Muscle of leg (tissue), 16 donors: ENCODE measurements at places on chromosomes 5 and 9.
A peak's percentile ranks its signal among the peaks of the same experiment; 100 is the strongest.

DNA sequence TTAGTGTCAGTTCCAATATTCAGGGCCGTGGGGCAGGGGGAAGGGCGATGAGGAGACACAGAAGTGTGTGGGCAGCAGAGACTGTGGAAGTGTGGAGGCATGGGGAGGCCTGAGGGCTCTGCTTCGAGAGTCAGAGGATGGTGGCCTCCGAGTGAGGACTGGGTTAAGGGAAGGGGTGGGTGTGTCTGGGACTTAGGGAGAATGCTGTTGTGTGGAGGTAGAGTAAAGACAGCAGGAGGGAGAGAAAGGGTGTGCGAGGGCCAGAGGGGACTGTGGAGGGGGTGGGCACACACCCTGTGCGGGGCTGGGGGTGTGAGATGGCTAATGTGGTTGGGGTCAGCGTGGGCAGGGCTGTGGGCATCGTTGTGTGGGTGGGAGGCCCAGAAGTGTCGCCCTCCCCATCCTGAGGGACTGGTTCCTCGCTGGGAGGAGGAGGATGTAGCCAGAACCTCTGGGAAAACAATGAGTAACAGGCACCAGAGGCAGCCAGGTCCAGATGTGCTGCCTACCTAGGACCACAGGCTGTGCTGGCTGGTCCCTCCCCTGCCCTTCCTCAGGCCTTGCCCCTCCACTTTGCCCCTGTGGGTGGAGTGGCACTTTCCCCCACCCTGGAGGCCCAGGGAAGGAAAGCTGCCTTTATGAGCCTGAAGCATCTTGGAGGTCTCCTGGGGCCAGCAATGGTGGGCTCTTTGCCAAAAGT, 4.2 kb downstream of the USP20 start:
- no peaks in the 10 kb centered on the region for H3K27me3 ChIP-seq
- H3K27ac ChIP-seq = no peak overlapping the region
- DNase-seq = no peak
- H3K36me3 ChIP-seq = peaks cover 9% of the 10 kb centered on the region
- peaks cover 9% of the 10 kb centered on the region for H3K4me1 ChIP-seq
- no peak overlapping the region for H3K4me3 ChIP-seq

- no peak for DNase-seq
- H3K4me1 ChIP-seq = peaks cover 9% of the 10 kb centered on the region
- H3K27ac ChIP-seq = no peak overlapping the region
- H3K4me3 ChIP-seq = no peak overlapping the region
- no peaks in the 10 kb centered on the region for H3K27me3 ChIP-seq
Observed at GRCh38 chr5:157371655-157372471, 88.2 kb upstream of the NIPAL4 start.

DNA sequence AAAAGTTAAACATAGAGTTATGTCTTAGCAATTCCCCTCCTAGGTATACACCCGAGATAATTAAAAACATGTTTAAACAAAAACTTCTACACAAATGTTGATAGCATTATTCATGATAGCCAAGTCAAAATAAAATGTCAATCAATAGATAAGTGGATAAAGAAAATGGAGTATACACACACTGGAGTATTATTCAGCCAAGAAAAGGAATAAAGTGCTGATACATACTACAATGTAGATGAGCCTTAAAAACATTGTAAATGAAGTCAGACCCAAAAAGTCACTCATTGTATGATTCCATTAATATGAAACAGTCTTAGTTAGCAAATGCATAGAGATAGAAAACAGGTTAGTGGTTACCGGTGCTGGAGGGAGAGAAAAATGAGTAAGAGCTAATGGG, 34.3 kb upstream of the SHB start:
- no peak for DNase-seq
- no peak overlapping the region for H3K27ac ChIP-seq
- no peaks in the 10 kb centered on the region for H3K4me1 ChIP-seq
- no peaks in the 10 kb centered on the region for H3K27me3 ChIP-seq
- no peaks in the 10 kb centered on the region for H3K36me3 ChIP-seq

- DNase-seq = peak; percentile 49
- no peak overlapping the region for H3K4me3 ChIP-seq
- no peak overlapping the region for H3K27ac ChIP-seq
- no peaks in the 10 kb centered on the region for H3K36me3 ChIP-seq
Observed at GRCh38 chr5:55694152-55694830, 17.8 kb downstream of the SLC38A9 start.

DNA sequence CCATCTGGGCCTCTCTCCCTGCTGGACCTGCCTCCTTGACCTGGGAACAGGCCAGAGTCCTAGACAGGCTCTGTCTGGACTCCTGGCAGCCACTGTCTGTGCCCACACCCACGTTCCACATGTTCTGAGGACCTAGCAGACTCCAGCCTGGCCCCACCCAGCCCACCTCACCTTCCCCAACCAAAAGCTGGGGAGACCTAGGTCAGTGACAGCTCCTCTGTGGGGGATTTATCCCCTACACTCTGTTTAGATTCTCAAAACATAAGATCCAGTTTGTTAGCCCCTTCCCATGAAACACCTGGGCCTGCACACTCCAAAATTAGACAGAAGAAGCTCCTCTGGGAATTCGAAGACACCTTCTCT, 59.8 kb upstream of the ADAMTS2 start:
- no peaks in the 10 kb centered on the region for H3K36me3 ChIP-seq
- H3K4me1 ChIP-seq = peaks cover 20% of the 10 kb centered on the region
- H3K27ac ChIP-seq = no peak overlapping the region
- DNase-seq = no peak
- no peaks in the 10 kb centered on the region for H3K27me3 ChIP-seq
- H3K4me3 ChIP-seq = no peak overlapping the region

GRCh38 chr5:123448743-123449142, 25.5 kb upstream of the CEP120 start:
- no peak for DNase-seq
- no peak overlapping the region for H3K27ac ChIP-seq
- no peaks in the 10 kb centered on the region for H3K4me1 ChIP-seq

DNA sequence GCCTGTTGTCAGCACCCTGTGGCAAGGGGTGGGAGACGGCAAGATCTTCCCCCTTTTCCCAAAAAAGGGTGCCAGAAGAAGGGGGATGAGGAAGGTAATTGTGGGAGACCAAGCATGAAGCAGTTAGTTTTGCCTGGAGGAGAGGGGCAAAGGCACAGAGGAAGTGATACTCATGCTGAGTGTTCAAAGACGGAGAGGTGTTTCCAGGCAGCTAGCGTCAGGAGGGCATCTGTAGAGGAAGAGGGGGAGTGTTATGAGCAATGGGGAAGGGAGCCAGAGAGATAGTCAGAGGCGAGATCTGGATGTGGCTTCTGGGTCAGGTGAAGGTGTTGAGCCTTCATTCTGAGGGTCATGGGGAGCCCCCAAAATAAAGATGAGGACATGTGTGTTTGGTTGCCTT, 26.9 kb upstream of the ADAM19 start:
- DNase-seq = no peak
- H3K27ac ChIP-seq = no peak overlapping the region
- H3K4me1 ChIP-seq = no peaks in the 10 kb centered on the region
- H3K4me3 ChIP-seq = no peak overlapping the region
- H3K36me3 ChIP-seq = no peaks in the 10 kb centered on the region

- H3K27ac ChIP-seq = no peak overlapping the region
- H3K27me3 ChIP-seq = no peaks in the 10 kb centered on the region
- no peaks in the 10 kb centered on the region for H3K4me1 ChIP-seq
- H3K4me3 ChIP-seq = no peak overlapping the region
- H3K36me3 ChIP-seq = no peaks in the 10 kb centered on the region
Observed at GRCh38 chr5:80915716-80916115, 44.4 kb upstream of the RASGRF2 start.

DNA sequence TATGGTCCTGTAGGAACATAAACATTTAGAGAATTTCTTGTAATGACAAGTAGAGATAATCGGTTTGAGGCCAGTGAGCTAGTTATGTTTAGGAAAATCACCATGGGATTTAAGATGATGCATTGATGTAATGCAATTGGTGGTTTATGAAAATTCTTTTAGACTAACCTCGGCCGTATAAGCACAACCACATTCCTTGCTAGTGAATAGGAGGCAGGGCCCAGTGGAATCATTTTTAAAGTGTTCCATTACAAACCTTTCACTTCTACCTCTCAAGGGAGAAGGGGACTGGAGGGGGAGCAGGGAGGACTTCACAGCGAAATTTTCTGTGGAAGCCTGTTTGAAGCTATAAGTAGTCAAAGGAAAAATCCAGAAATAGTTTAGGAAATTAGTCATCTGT, 71.8 kb upstream of the NFIL3 start:
- H3K36me3 ChIP-seq = no peaks in the 10 kb centered on the region
- H3K27ac ChIP-seq = no peak overlapping the region
- peak; percentile 56 for DNase-seq
- H3K27me3 ChIP-seq = no peaks in the 10 kb centered on the region
- H3K4me1 ChIP-seq = peaks cover 4% of the 10 kb centered on the region

GRCh38 chr9:93668261-93668871, 92.0 kb downstream of the PHF2 start:
- no peak overlapping the region for H3K27ac ChIP-seq
- peaks cover 47% of the 10 kb centered on the region for H3K36me3 ChIP-seq
- no peak for DNase-seq
- no peaks in the 10 kb centered on the region for H3K27me3 ChIP-seq

GRCh38 chr5:133967698-133968203, 674 bp downstream of the C5orf15 start:
- peak overlapping the region; percentile 93 for H3K4me3 ChIP-seq
- peaks cover 11% of the 10 kb centered on the region for H3K4me1 ChIP-seq
- H3K27ac ChIP-seq = peak overlapping the region; percentile 96
- no peaks in the 10 kb centered on the region for H3K27me3 ChIP-seq
- H3K36me3 ChIP-seq = peaks cover 7% of the 10 kb centered on the region

DNA sequence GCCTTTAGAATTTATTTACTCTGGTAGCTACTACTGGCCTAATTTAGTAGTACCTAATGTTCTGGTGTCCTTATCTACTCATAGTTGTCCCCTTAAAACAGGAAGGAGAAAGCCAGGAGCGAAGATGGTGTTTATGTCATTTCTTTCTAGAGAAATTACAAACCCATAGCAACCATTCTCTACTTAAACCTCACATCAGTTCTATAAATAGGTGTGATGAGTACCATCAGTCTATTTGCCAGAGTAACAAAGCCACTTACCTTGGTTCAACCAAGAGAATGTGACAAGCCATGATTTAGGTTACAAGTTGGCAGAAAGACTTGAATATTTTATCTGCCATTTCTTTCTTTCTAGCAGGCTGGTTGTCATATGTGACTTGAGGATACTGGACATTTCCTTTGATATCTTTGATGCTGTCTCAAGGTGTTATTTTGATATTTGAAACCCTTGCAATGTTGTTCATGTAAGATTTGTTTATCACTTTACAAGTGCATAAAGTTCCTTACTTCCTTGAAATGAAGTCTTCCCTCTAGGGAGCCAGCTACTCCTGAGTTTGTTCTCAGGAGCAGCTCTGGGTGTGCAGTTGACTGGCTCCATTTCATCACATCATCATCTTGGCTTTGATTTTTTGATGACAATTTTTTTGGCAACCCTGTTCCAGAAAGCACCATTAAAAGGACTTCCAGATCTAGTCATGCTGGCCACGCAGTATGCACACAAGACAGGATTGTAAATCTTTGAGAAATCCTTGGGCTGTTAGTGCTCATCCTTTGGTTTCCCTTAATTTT, 286.8 kb downstream of the ARHGAP26 start:
- peak overlapping the region; percentile 4 for H3K27ac ChIP-seq
- H3K4me1 ChIP-seq = peaks cover 15% of the 10 kb centered on the region
- H3K36me3 ChIP-seq = peaks cover 8% of the 10 kb centered on the region
- H3K27me3 ChIP-seq = no peaks in the 10 kb centered on the region
- no peak overlapping the region for H3K4me3 ChIP-seq

- peaks cover 29% of the 10 kb centered on the region for H3K4me1 ChIP-seq
- no peak overlapping the region for H3K4me3 ChIP-seq
- peaks cover 10% of the 10 kb centered on the region for H3K36me3 ChIP-seq
- H3K27ac ChIP-seq = no peak overlapping the region
- peaks cover 4% of the 10 kb centered on the region for H3K27me3 ChIP-seq
- no peak for DNase-seq
Observed at GRCh38 chr5:177353093-177353492, 1.6 kb upstream of the LMAN2 start.

GRCh38 chr9:131651160-131651559, 88.7 kb downstream of the RAPGEF1 start:
- DNase-seq = no peak
- no peaks in the 10 kb centered on the region for H3K27me3 ChIP-seq
- no peak overlapping the region for H3K4me3 ChIP-seq
- H3K36me3 ChIP-seq = peaks cover 21% of the 10 kb centered on the region
- H3K27ac ChIP-seq = no peak overlapping the region
- peaks cover 9% of the 10 kb centered on the region for H3K4me1 ChIP-seq

DNA sequence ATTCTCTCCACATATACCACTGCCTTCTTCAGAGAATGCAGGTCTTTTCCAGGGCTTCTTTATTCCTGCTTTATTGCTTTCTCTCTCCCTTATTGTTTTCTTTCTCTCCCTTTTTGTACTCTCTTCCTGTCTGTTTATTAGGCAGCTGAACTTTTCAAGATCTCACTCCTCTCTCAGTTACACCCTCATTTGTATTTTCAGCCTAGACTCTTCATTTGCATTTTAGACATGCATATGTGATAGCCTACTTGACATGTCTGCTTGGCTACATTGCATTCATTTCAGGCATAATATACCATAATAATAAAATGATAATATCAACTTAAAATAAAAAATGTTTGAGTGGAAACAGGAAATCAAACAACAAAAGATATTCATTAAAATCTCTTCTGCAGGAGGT, 377.9 kb upstream of the TNC start:
- no peak overlapping the region for H3K27ac ChIP-seq
- no peaks in the 10 kb centered on the region for H3K27me3 ChIP-seq
- no peak for DNase-seq
- no peaks in the 10 kb centered on the region for H3K4me1 ChIP-seq
- no peak overlapping the region for H3K4me3 ChIP-seq

DNA sequence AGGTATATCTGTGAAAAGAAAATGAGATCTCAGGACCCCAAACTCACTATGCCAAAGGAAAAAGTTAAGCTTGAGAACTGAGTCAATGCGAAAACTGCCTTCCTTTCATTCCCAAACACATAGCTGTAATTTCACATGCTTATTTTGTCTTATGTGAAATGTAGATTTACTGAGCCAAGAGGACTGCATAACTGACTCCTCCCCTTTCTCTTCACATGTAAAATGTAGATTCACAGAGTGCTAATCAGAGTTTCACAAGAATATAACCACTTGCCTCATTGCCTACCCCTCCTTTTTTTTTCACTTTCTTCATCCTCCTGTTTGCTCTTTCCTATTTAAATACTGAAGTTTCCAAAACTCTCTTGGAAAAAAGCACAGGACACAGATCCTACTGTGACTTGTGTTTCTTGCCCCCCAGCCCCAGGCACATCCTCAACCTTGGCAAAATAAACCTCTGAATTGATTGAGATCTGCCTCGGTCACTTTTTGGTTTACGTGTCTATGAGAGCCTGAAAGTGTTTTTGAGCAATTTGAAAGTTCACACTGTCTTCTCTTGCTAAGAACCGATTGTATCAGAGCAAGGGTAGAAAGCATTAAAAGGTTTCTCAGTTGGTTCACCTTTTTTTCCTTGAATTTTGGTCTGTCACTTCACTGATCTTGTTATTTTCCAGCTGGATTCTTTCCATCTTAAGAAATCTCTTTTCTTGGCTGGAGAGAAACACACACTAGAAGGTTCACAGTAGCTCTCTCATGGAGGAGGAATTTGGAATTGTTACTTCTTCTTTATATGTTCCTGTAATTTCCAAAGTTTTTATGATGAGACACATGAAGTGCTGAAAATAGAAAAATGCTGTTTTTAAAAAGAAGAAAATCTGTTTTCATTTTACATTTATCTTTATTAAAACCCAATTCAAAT, 44.8 kb upstream of the SNAPC3 start:
- no peaks in the 10 kb centered on the region for H3K27me3 ChIP-seq
- no peaks in the 10 kb centered on the region for H3K4me1 ChIP-seq
- H3K36me3 ChIP-seq = no peaks in the 10 kb centered on the region
- peak; percentile 60 for DNase-seq
- H3K27ac ChIP-seq = no peak overlapping the region
- no peak overlapping the region for H3K4me3 ChIP-seq
